ENCODE measurements at places on chromosomes 6 and 20.
A peak's percentile ranks its signal among the peaks of the same experiment; 100 is the strongest.

GRCh38 chr6:116847227-116847626, 18.3 kb upstream of the GPRC6A start:
- H3K4me1 ChIP-seq, result no peaks in the 10 kb centered on the region
- DNase-seq, result no peak
- H3K4me3 ChIP-seq, result no peak overlapping the region

DNA sequence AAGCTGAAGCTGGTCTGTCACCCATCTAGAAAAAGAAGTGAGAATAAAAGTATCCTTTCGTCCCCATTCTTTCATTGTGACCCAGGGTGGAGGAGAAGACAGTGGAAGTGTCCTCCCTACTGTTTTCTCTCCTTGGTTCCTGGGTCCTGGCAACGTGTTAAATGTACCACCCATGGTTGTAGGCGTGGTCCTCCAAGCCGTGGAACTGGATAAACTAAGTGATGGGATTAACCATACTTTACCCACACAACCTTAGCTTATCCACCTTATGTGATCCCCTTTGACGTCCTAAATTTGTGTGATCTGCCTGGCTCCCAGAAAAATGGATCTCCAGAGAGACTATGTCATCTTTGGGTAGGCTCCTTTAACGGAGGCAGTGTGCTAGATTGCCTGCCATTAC, 47.4 kb downstream of the HLA-DPB1 start:
- peaks cover 25% of the 10 kb centered on the region for H3K27me3 ChIP-seq
- no peak overlapping the region for H3K4me3 ChIP-seq
- peaks cover 2% of the 10 kb centered on the region for H3K36me3 ChIP-seq
- H3K27ac ChIP-seq, result no peak overlapping the region

DNA sequence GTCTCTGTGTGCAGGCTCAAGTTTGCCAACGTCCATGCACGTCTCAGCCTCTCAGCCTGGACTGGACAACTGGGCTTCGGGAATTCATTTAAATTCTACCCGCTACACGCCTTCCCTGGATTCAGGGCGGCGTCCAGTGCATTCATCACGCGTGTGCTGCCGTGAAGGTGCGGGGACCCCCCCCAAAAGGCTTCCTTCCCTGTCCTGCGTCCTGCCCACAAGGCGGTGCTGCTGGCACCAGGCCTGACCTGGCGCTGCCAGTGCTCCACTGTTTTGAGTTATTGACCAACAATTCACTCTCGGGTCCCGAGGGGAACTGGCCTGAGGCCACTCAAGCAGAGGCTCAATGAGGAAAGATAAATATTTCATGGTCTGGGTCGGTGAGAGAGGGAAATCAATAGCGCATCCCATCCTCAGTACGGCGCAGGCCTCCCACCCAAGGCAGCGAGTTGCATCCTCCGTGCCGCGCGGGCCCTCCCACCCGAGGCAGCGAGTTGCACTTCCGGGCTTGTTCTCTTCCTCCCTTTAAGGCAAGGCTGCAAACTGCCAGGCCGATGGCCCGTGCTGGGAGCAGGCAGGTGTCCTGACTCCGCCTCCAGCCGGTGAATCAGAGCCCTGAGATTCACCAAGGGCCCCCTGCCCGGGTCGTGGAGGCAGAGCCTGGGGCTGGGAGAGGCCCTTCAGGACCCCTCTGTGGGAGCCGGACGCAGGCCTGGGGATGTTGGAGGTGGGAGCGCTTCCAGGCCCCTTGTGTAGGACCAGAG, 22.8 kb upstream of the BHLHE23 start:
- peak overlapping the region; percentile 60 for H3K27ac ChIP-seq
- no peak overlapping the region for H3K4me3 ChIP-seq
- H3K27me3 ChIP-seq, result peaks cover 27% of the 10 kb centered on the region
- H3K36me3 ChIP-seq, result no peaks in the 10 kb centered on the region
- peaks cover 12% of the 10 kb centered on the region for H3K4me1 ChIP-seq

DNA sequence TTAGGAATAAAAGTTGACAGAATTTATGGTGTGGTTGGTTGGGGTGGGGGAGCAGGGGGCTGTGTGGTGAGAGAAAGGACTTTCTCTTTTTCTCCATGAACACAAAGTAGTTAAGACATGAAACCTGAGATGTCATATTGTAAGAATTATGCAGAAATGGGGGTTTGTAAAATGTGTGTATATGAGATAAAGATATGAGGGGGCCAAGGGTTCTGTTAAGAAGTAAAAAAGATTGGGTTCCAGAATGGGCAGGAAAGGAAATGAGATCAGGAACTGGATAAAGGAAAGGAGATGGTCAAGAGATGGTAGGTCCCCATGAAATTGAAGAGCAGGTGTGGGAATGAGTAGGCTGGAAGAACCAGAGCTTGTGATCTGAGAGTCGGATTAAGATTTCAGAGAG, 9.7 kb downstream of the RNF146 start:
- H3K4me3 ChIP-seq, result no peak overlapping the region
- H3K27ac ChIP-seq, result no peak overlapping the region
- H3K27me3 ChIP-seq, result no peaks in the 10 kb centered on the region
- H3K4me1 ChIP-seq, result peaks cover 5% of the 10 kb centered on the region
- no peak for DNase-seq

GRCh38 chr6:146850981-146851380, 252.2 kb downstream of the ADGB start:
- DNase-seq, result no peak
- no peaks in the 10 kb centered on the region for H3K27me3 ChIP-seq
- peaks cover 17% of the 10 kb centered on the region for H3K4me1 ChIP-seq
- H3K27ac ChIP-seq, result no peak overlapping the region
- no peaks in the 10 kb centered on the region for H3K36me3 ChIP-seq

DNA sequence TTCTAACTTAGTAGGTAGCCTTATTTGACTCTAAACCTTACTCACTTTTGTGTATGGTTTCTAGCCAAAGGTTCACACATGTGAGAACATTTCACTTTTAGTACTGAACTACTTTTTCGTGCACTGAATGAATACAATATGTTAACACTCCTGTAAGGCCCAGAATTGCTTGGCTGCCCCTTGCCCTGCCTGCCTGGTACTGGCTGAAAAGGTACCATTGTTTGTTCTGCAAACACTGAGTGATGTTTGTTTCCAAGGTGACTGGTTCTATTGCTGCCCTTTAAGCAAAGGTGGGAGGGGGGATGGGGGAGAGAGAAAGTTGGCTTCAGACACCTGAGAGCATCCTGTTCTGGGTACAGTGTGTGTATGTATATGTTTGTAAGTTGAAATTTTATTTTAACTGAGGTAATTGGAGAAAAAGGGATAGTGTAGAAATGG, 31.2 kb downstream of the RREB1 start:
- no peaks in the 10 kb centered on the region for H3K27me3 ChIP-seq
- H3K4me3 ChIP-seq, result no peak overlapping the region

- H3K36me3 ChIP-seq, result no peaks in the 10 kb centered on the region
- H3K27ac ChIP-seq, result no peak overlapping the region
- H3K4me1 ChIP-seq, result peaks cover 1% of the 10 kb centered on the region
- DNase-seq, result no peak
- peaks cover 7% of the 10 kb centered on the region for H3K27me3 ChIP-seq
These were observed 64.4 kb upstream of the PLEKHG1 start for GRCh38 chr6:150535151-150535804.
